Dorsolateral prefrontal cortex (tissue), 122 donors: ENCODE measurements at places on chromosomes 3 and 15. TPM values are rescaled to one million over a fixed set of nuclear protein-coding genes. Genes with fewer than 3 reads are reported as not detected.

- no peak for DNase-seq
Measured at GRCh38 chr3:53794597-53794996, 51.6 kb downstream of the CHDH start.

DNA sequence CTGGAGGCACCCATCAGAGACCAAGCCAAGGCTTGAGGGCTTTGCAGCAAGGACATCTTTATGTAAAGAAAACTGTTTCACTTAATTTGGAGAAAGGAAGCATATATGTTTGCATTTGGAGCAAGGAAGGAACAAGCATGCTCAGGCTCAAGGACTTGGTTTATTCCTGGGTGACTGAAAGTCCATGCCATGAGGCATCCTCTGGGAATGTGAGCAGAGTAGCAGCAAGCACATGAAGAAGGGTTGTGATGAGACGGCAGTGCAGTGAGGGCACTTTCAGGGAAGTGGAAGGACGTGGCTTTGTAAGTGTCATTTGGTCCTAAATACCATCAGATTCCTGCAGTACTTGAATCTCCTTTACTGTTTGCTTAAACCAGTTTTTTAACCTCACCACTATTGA lies 26.8 kb downstream of the POLG start:
- no peak for DNase-seq

DNA sequence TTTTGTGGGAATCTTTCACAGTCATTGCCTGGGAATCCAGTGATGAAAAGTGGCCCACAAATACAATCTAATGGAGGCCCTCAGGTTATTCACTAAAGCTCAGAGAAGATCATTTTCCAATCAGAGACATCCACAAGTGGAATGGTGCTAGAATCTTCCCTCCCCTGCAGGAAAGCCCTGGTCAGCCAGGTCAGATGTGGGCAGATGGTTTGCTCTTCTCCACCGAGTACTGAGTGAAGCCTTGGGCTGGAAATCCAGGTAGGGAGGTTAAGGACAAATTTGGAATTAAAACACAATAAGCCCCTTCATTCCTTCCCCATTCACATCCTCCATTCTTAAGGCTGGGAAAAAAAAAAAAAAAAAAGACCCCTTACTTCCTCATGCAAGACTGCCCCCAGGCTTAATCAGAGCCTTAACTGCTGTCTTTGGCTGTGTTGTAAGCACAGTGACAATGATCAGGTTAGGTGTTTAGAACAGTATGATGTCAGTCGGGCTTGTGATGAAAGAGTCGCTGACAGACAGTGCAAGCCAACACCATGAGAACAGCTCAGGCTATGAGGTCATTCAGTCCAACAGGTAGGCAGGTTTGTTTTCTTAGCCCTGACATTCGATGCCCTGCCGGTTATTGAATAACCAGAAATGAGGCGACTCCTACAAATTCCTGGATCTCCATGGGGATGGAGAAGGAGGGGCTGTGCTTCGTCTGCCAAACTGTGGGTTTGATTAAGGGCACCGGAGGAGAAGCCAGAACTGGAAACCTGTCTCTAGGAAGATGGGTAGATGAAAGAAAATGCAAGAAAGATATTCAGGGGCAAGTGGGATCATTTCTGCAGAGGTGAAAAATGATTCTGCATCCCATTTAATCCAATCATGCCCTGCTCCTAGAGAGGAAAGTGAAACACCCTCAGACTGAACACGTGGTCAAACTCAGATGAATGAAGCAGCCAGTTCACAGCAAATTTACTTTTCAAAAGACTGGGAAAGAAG lies 23.5 kb upstream of the HES1 start:
- DNase-seq = no peak

GRCh38 chr15:70503798-70504298 lies 259.5 kb downstream of the UACA start:
- DNase-seq = no peak

DNA sequence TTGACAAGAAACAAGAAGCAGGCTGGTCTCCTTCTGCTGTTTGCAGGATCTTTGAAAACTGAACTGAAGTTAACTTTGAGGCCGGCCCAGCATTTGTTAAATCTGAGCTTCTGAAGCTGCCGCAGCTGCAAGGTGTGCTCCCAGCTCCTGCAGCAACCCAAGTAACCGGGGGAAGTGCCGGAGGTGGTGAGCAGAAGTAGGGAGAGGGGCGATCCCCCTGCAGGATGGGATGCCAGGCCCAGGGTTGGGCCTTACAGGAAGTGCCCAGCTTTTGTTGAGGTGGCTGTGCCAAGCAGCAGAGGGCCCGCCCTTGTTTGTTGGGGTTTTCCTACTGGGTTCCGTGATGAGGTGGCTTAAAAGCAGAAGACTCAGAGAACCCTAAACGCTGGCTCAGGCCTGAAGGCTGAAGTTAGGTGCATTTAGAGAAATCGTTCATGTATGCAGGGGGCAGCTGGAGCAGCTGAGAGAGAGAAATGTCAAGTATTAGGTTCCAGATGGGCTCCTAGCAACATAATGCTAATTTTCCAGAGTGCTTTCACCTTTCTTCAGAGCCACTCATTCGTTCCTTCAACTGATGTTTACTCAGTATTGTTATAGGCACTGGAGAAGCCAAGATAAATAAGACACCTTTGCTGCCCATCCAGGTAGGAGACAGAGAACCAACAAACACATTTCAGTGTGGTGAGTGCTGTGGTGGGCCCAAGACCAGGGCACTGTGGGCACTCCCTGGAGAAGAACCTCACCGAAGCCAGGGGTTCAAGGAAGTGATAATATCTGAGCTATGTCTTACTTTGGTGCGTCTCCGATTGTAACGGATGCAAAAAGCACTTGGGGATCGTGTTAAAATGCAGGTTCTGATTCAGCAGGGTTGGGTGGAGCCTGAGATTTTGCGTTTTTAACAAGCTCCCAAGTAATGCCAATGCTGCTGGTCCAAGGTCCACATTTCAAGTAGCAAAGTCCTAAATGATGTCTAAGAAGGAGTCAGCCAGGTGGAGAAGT lies 42.2 kb upstream of the PLCL2 start:
- peak; percentile 28 for DNase-seq

- DNase-seq = no peak
Measured at GRCh38 chr3:115418583-115418982, 204.7 kb upstream of the GAP43 start.

- no peak for DNase-seq
Measured at GRCh38 chr3:157373783-157374182, 62.9 kb upstream of the PTX3 start.

- no peak for DNase-seq
Measured at GRCh38 chr15:58264053-58264971, 126.1 kb downstream of the AQP9 start.

GRCh38 chr3:101512396-101512645 lies 691 bp downstream of the SENP7 start:
- no peak for DNase-seq

The ASB14 gene
- not detected for total RNA-seq

DNA sequence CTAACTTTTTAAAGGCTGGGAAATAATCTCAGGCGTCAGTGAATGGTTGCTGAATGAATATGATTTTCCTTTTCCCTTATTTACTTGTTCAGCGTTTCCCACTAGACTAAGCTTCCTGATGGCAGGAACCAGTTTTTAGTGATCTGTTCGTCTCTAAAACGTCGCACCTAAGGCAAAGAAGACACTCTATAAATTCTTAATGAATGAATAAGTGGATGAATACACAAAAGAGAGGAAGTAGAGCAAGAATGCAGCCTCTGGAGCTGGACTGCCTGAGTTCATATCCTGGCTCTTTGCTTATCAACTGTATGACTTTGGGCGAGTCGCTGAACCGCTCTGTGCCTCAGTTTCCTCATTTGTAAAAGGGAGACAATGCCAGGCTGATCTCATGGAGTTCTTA lies 38.7 kb downstream of the WNT7A start:
- DNase-seq = no peak

DNA sequence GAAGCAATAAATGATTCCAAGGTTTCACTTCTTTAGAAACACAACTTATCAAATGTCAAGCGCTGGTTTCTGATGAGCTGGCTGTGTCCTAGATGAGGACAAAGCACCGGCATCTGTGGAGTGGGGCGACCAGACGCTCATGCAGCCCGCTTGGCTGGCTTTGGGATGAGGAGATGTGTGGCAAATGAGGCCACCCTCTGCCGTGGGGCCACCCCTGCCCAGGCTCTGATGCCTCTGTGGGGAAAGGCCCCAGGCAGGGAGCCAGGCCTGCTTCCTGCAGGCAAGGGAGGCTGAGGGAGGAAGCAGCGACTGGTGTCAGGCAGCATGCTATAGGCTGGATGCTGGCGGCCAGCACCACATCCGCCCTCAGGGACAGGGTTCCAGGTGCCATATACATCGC lies 102.9 kb downstream of the HERC2 start:
- no peak for DNase-seq

DNA sequence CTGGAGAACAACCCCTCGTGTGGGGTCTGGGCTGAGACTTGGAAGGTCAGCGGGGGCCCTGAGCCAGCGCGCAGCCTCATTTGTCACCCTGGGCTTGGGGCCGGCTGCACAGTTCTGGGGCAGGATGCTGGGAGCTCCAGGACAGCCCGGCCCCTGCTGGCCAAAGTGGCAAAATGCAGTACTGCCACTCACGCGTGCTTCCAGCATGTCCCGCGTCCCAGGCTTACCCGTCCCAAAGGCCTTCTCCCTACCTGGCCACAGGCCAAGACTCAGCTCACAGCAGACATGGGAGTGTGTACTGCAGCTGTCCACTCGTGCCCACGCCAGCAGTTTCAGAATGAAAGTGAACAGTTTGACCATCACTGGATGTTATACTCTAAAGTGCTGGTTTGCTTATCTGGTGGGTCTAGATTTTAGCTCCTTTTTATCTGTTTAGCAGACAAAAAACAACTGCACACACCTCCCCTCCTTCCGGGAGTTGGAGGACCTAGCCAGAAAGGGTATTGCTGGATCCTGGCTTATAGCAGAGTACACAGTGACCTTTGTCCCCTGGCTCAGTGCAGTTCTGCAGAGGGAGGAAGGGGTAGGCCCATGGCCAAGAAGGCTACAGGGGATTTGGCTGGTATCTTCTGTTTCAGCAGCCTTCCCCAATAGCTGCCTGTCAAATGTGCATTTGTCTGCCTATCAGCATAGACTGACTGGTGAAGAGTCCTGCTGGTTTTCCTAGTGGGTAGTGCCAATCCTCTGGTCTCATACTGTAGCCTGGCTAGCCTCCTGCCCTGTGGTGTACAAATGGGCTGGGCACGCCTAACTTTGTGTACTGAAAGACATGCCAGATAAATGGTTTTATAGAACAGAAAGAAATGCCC lies 23.2 kb upstream of the IP6K2 start:
- peak; percentile 92 for DNase-seq

GRCh38 chr3:67460841-67461510 lies 193.4 kb downstream of the SUCLG2 start:
- no peak for DNase-seq

- DNase-seq = peak; percentile 61
Measured at GRCh38 chr3:129305592-129306091, 27.0 kb downstream of the HMCES start.

- DNase-seq = no peak
Measured at GRCh38 chr3:3209057-3209456, 29.6 kb upstream of the CRBN start.

- no peak for DNase-seq
Measured at GRCh38 chr15:89119489-89120478, 31.5 kb downstream of the ABHD2 start.

GRCh38 chr3:43062040-43062563 lies 43.8 kb downstream of the POMGNT2 start:
- DNase-seq = no peak

The RHCG gene
- 6.4 TPM for total RNA-seq

DNA sequence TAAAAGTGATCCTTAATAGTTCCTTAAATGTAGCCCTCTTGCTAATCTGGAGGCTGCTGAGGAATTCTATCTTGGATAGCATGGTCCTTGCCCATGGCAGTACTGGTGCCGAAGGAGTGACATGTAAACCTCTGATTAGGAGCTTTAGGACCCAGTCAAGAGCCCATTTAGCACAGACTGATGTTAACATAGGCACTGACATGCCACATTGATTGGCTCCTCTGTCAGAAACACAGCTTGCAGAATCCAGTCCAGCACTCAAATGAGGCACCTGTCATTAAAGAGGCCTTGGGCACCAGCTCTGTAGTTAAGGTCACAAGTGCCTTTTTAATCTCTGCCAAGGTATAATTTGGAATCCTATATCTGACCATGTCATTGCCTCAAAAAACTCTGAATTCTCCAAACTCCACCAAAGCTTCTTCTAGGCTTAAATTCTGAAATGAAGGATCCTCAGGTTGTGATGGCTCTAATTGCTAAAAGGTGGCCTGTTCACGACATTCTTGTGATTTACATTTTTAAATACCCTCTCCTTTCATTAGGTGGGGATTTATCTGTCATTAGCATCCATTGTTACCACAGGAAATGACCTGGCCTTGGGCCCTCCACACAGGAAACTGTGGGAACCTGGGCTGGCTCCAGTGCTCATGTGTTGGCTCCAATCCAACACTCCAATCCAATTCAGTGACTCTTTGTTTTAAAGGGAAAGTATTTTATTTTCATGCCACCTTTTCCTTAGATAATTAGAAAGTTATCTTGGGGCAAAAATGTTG lies 57.3 kb upstream of the RNF7 start:
- no peak for DNase-seq

- DNase-seq = no peak
Measured at GRCh38 chr3:77837456-77838025, 797.6 kb downstream of the ROBO2 start.

GRCh38 chr15:37981201-37981600 lies 46.8 kb downstream of the TMCO5A start:
- DNase-seq = no peak

DNA sequence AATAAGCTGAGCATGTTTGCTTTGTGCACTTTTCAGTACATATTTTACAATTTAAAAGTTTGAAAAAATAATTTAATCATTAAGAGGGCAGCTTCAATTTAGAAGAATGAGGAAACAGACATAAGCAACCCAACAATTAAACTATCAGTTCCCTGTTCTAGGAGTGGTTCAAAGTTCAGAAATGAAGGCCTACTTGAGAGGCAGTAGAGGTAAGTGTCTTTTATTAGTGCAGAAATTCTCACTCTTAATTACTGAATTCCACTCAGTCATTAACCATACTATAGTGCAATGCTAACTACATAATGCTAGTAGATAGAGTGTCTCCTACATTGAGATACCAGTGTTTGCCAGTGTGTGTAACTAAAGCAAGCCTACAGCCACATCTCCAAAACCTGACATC lies 73.1 kb downstream of the TNIK start:
- DNase-seq = no peak

DNA sequence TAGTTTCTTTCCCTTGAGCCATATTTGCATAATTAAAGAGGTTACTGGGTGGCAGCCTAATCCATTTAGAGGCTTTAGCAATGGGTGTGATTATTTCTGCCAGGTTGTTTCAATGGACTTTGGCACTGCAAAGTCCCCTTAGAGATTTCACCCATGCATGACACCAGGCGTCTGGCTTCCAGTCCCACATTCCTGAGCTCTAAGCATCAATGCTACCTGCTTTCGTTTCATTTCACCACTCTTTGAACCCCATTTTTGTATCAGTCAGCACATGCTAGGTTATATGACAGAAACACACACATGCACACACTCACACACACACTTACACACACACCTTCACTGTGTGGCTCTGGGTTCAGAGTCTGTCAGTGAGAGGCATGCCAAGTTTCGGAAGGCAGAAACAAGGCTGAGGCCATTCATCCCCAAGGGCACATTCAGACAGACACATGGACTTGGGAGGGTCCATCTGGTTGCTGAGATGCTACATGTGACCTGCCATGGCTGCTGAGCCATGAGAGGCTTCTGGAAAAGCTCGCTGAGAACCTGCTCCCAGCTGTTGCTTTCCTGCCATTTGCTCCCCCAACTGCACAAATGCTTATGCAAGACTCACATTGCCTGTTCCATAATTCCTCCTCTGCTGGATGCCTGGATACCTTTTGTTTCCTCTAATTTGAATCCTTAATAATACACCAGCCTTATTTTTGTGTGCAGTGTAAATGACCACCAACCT lies 354.1 kb downstream of the GABRG3 start:
- no peak for DNase-seq
